ENCODE measurements at places on chromosomes 2 and 18.
A peak's percentile ranks its signal among the peaks of the same experiment; 100 is the strongest.

GRCh38 chr2:53770264-53770663 is 2.7 kb downstream of the CHAC2 start:
- DNase-seq = no peak

DNA sequence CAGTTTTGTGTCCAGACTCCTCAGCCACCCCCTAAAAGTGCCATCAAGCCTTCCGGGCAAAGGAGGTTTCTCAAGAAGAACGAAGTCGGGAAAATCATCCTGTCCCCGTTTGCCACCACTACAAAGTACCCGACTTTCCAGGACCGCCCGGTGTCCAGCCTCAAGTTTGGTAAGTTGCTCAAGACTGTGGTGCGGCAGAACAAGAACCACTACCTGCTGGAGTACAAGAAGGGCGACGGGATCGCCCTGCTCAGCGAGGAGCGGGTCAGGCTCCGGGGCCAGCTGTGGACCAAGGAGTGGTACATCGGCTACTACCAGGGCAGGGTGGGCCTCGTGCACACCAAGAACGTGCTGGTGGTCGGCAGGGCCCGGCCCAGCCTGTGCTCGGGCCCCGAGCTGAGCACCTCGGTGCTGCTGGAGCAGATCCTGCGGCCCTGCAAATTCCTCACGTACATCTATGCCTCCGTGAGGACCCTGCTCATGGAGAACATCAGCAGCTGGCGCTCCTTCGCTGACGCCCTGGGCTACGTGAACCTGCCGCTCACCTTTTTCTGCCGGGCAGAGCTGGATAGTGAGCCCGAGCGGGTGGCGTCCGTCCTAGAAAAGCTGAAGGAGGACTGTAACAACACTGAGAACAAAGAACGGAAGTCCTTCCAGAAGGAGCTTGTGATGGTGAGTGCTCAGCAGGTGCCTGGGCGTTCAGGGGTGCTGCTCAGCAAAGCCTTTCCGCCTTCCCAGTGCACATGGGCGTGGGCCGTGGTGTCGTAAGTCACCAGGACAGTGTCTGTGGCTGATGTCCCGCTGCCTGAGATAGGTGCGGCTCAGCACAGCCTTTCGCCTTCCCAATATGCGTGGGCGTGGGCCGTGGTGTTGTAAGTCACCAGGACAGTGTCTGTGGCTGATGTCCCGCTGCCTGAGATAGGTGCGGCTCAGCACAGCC is 91.0 kb downstream of the SH3BP4 start:
- no peak for DNase-seq

DNA sequence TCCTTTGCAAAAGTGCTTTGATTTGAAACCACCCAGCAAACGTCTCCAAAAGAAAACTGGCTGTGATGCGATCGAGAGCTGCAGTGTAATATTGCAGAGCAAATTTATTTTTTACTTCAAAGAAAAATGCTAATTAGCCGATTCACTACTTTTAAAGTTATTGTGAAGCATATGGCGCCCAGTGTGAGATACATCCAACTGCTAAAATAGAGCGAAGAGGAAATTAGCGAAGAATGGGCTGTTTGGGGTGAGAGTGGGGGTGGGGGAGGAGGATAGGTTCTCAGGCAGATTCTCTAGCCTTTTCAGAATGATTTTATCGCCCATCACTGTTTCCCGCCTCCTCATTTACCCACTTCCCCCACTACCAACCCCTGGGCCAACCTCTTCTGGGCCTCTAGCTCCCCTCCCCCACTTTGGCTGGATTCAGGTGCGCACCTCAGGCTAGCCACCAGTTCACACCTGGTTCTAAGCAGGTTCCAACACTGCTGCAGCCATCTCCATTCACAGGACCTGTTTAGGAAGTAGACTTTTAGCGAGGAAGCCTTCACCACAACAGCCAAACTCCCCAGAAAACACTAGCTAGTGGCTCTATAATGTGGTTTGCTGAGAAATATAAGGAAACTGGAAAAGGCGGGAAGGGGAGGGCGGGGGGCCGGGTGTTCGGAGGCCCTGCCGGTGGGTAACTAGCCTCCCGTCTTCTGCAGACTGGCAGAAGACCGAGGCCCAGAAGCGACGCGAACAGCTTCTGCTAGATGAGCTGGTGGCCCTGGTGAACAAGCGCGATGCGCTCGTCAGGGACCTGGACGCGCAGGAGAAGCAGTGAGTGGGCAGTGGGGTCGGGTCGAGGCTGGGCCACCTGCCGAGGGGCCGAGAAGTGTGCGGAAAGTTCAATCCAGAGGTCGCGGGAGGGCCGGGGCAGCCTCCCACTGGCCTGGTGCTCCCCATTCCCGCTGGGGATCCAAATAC is 6.0 kb upstream of the OTX1 start:
- DNase-seq = no peak

- DNase-seq = no peak
Measured at GRCh38 chr2:3427272-3427671, 47.8 kb downstream of the TRAPPC12 start.

- DNase-seq = no peak
Measured at GRCh38 chr2:191557841-191558240, 120.1 kb upstream of the NABP1 start.

DNA sequence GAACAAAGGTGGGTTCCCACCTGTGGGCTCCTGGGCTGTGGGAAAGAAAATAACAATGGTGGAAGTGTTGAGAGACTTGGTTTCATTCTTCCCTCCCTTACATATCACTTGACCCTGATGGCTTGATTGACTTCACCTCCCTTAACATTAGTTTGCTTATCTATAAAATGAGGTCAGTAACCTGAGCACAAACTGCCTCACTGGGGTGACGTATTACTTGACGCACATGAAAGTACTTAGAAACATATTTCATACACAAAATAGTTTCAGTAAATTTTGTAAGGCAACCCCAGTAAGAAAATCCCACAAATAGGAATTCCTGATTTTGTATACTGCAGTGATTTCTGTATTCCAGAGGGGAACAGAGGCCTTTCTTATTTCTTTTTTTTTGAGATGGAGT is 29.4 kb upstream of the LPIN2 start:
- DNase-seq = no peak

DNA sequence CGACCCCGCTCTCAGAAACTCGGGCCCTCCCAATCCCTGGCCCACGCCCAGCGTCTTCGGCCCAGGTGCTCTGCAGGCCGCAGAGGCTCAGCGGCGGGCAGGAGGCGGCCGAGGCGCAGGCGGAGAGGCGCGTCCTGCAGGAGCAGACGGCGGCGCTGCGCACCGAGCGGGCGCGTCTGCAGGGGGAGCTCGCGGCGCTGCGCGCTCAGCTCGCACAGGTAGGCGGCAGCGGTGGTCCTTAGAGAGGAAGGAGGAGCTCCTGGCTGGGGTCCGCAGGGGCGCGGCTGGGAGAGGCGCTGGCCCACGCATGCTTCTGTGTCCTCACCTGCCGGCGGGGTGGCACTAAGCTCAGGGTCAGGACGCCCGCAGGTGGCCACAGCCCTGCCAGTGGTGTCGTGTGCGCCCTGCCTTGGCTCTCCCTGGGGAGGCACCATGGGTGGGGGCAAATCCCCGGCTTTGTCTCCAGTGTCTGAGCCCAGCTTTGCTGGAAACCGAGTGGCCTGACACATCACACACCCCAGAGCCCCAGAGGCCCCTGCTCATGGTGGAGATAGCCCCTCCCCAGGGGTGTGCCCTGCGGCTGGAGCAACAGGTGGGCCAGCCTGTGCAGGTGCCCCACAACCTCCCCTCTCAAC is 14.9 kb upstream of the SNED1 start:
- peak; percentile 36 for DNase-seq

DNA sequence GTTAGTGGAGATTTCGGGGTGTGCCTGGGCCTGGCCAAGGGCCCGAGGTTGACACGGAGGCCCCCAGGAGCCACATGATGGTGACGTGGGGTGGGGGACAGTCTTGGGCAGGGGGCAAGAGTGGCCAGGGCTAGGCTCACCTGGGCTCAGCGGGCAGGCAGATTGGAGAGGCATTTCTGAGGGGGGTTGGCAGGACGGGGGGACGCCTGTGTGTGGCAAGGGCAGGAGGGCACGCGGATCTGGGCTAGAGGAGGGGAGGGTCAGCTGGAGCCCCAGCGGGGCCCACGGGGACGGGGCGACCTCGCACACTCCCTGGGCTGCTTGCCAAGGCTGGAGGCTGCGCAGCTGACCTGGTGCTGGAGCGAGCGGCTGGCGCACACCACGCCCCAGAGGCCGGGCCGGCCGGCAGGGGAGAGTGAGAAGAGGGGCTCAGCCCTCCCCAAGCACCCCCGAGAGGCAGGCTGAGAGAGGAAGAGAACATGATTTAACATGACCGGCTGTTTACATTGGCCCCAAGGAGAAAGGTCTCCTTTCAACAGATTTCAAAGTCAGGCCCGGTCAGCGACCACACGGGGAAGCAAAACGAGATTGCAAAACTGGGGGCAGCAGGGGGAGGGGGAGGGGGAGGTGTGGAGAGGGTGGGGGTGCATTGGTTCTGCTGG is 38.0 kb upstream of the SNED1 start:
- DNase-seq = peak; percentile 3

DNA sequence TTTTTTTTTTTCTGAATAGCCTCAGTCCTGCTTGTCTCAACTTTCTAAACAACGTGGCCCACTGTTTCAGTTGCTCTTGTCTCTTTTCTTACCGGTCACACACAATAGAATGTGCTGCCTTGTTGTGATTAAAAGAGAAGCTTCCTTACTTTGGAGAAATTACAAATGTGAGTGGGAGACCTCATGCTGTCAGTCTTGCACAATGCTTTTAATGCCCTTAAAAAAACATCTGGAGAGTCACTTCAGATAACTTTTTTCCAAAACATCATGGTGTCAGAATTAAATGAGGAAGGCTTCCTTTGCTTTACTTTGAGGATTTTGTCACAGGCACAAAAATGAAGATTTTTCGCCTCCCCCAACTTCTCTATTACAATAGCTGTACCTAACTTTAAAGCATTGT is 37.7 kb downstream of the LHCGR start:
- no peak for DNase-seq
